ENCODE measurements at places on chromosomes 7 and 10. TPM values are rescaled to one million over a fixed set of nuclear protein-coding genes. Genes with fewer than 3 reads are reported as not detected.

TFPI2 gene
- 4.1 TPM for total RNA-seq

IKZF1 gene
- total RNA-seq: 20.1 TPM

PRDX3 gene
- 62.3 TPM for total RNA-seq

- no peak for DNase-seq
Measured at GRCh38 chr10:124657806-124658205, 86.4 kb downstream of the FAM53B start.

GRCh38 chr10:11147722-11148121 lies 130.1 kb downstream of the CELF2 start:
- no peak for DNase-seq

- DNase-seq: no peak
Measured at GRCh38 chr10:129679207-129679606, 212.2 kb downstream of the MGMT start.

GRCh38 chr7:129776362-129776722 lies 164.8 kb downstream of the NRF1 start:
- DNase-seq: no peak

GRCh38 chr10:48457949-48458661 lies 146.8 kb downstream of the ARHGAP22 start:
- DNase-seq: peak; percentile 52

DNA sequence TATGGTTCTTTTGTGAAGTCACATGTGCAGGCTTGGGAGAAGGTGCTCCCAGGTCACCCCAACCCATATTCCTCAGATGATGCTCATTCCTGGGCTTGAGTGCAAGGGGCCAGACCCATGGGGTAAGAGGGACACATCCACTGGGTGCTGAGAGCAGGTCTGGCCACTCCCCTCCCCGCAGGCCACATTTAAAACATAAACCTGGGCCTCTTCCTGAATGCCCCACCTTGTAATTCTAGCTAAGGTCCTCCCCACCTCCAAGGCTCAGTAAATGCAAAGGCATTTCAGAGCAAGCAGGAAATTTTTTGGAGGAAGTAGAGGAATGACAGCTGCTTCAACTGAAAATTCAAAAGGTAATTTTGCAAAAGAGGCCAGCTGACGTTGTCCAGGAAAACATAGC lies 172.5 kb downstream of the ARHGAP21 start:
- no peak for DNase-seq

DNA sequence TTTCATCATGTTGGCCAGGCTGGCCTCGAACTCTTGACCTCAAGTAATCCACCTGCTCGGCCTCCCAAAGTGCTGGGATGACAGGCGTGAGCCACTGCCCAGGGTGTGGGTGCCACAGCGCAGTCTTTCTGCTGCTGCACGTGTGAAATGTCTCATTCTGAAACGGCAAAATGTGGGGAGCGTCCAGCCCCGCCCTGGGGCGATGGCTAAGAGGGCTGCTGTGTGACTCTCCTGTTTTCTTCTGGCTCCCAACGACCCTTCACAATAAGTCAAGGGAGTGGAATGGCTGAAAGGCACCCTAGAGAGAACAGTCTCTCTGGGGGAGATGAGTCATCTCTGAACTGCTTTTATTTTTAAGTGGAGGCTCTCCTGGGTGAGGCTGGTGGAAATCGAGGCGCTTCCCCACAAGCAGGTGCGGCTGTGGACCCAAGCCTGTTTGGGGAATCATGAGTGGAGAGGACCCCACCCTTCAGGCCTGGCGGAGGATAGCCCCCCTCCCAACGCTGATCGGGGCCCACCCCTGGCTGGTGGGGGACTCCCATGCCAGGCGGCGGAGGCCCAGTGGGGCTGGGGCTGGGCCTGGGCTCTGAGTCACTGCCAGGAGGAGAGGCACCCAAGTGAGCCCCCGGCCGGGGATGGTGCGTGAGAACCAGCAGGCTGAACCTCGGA lies 18.0 kb downstream of the ADAP1 start:
- no peak for DNase-seq

DNA sequence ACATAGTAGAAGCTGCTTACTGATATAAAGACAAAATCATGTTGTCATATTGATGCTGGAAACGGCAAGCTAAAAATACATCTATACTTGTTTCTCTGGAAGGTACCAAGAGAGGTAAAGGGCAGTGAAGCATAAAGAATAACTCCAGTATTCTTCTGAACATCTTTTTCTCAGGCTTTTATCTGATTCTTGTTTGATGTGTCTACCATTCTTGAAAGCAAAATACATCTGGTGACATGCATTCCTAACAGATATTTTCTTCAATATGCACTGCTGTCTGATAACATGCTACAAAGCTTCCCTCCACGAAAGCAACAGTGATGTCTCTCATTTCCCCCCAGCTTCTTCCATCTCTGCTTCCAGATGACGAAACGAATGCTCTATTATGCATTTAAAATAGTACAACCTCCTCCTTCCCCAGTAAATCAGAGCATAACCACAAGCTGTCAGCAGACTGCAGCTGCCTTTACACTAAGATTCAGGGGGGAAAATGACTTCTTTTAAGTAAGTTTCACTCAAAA lies 100.8 kb downstream of the ARHGAP21 start:
- DNase-seq: no peak

DNA sequence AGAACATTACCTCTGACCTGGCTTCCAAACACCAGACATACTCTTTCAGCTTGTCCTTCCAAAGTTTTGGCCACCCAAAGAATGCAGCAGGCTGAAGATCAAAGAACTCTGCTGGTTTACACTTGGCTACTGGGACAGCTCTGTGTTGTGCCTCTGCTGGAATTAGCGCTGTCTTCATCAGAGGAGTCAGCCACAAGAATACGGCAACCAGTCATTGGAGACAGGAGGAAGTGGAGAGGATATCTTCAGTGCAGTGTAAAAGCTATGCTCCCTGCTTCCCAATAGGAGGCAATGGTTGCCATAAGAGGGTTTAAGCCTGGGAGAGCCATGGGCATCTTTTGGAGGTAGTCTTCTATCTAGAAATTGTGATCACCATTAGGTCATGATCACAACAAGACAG lies 126.7 kb upstream of the WNT16 start:
- DNase-seq: no peak

DNA sequence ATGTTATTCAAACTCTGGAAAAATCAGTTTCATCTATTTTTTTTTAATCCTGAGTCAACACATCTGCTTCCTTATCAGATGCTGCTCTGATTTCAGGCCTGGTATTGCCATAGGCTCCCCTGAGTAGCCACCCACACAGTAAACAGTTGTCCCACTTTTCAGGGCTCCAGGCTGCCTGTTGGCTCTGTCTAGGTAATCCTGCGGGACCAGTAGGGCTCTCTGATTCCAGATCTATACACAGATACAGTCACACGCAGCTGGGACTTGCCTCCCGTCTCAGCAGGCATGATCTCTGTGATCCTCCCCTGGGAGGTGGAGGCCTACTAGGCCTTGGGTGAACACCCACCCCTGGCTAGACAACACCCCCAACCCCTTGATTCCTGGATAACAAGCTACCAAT lies 206.1 kb downstream of the CREB5 start:
- DNase-seq: no peak

GRCh38 chr7:13724977-13725566 lies 264.4 kb downstream of the ETV1 start:
- DNase-seq: no peak

Data from sciatic nerve (tissue), 2 donors.